ENCODE measurements at places on chromosomes 2 and 18.

DNA sequence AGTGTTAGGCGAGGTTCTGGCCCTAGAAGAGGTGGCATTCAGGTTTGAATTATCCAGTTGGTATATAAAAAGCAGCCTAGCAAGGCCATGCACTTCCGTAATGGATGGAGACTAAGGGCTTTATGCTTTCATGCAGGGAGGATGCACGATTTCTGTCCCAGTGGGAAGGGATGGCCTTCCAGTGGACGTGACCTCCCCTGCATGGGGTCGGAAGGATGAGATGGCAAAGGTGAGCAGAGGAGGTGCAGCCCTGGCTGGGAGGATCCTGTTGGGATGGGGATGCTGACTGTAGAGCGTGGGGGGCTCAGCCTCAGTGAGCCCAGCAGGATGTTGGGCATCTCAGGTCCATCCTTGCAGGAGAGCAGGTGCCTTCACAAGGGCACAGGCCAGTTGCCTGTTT lies 4.8 kb downstream of the ASB18 start:
- DNase-seq = no peak

DNA sequence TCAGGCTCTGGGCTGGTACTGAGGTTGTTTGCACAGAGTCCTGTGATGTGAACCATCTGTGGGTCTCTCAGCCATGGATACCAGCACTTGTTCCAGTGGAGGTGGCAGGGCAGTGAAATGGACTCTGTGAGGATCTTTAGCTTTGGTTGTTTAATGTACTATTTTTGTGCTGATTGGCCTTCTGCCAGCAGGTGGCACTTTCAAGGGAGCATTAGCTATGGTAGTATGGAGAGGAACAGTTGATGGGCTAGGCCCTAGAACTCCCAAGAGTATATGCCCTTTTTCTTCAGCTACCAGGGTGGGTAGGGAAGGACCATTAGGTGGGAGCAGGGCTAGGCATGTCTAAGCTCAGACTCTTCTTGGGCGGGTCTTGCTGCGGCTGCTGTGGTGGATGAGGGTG lies 257.0 kb upstream of the GYPC start:
- no peak for DNase-seq

DNA sequence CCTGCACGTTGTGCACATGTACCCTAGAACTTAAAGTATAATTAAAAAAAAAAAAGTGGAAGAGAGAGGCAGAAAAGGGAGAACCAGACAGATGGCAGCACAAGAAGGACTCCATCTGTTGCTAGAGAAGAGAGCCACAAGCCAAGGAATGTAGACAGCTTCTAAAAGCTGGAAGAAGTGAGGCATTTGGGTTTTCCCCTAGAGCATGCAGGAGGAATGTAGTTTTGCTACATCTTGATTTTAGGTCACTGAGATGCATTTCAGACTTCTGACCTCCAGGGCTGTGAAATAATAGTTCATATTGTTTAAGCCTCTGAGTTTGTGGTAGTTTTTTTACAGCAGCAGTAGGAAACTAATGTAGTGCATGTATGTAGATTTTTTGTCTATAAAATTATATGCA lies 46.0 kb downstream of the CAVIN2 start:
- DNase-seq = no peak

DNA sequence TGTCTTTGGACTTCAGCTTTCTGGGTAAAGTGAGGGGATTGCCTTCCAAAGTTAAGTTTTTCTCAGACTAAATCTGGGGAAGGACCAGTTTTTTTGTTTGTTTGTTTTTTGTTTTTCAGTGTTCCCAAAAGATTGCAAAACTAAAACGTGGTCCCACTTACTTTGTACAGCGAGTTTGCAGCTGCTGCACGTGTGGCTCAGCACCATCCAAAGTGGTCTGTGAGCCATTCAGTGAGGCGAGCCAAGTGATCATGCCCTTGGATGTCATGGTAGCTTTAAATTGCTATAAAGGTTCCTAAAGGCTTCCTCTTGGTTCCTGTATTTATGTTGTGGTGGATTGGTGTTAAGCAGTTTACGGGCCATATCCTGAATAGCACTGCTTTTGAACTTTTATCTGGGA lies 23.0 kb downstream of the TET3 start:
- no peak for DNase-seq

Data from neural progenitor cell (in vitro differentiated cells).